ENCODE measurements at places on chromosomes 1 and 21.

- DNase-seq: no peak
These were observed 54.1 kb downstream of the B3GALT5 start for GRCh38 chr21:39666681-39667315.

GRCh38 chr1:155499953-155500639 is 62.5 kb downstream of the ASH1L start:
- DNase-seq: no peak

- DNase-seq: peak; percentile 39
These were observed 57.3 kb downstream of the ZNF644 start for GRCh38 chr1:90964444-90965035.

GRCh38 chr1:54377040-54377691 is 29.0 kb downstream of the SSBP3 start:
- no peak for DNase-seq

- no peak for DNase-seq
These were observed 132.3 kb downstream of the TOMM20 start for GRCh38 chr1:234996245-234996757.

GRCh38 chr1:184972315-184973055 is 1.8 kb downstream of the NIBAN1 start:
- no peak for DNase-seq

- DNase-seq: no peak
These were observed 92.3 kb downstream of the ST6GALNAC5 start for GRCh38 chr1:76959556-76959955.

- DNase-seq: no peak
These were observed 76.9 kb upstream of the PGBD5 start for GRCh38 chr1:230502996-230503395.

- DNase-seq: no peak
These were observed 45.4 kb downstream of the KCND3 start for GRCh38 chr1:111943846-111944749.

DNA sequence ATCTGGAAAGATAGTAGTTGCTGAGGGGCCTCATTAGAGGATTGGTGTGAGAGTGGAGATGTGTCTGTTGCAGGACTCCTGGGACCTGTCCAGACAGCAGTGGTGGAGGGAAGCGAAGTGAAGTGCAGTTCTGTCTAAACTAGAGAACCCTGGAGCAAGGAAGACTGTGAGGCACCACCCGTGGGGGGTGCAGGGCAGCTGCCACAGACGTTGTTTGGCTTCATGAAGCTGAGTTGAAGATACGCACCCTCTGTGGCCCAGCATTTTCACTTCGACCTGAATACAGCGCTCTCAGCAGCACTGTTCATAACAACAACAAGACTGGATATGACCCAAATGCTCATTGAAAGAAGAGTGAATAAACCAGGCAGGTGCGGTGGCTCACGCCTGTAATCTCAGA is 29.3 kb downstream of the ABCG1 start:
- DNase-seq: no peak

GRCh38 chr1:16279186-16279585 is 42.2 kb upstream of the CPLANE2 start:
- no peak for DNase-seq

DNA sequence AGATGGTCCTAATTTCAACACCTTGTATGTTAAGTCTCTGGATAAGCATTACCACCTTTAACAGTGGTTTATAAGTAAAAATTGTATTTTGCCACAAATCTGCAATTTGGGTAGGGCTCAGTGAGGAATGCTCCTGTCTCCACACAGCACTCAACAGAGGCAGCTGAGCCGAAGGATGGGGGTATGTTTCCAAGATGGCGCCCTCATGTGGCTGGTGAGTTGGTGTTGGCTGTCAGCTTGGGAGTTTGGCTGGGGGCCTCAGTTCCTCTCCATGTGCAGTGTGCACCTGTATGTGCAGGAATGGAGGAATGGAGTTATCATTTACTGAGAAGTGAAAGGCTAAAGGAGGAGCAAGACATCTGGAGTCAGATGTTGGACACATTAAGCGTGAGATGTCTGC is 136.8 kb downstream of the GABPA start:
- DNase-seq: no peak

DNA sequence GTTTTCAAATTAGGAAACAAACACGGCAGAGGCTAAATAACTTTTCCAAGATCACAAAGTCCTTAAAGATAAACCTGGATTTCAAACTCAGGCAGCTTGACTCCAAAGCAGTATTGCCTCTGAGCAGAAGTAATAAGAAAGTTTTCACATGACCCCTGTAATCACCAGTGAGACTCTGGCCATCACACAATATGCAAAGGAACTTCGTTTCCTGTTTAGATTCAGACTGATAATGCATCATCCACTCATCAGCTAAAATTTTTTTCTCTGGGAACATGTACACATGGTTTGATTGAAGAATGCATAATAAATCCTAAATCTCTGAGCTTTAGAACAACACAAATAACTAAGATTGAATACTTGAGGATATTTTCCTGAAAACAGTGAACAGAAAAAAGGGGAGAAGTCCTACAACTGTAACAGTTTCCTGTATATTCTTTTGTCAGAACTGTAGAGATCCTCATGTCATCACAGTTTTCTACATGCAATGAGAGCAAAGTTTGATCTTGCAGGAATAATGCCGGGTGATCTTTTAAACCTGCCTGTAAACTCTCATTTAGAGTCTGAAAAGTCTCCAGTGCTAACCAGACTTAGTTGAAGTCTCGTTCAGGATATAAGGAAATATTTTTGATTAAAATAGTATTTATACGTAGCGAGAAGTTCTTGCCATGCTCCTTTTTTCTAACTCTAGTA is 225.3 kb downstream of the SPATA17 start:
- no peak for DNase-seq

DNA sequence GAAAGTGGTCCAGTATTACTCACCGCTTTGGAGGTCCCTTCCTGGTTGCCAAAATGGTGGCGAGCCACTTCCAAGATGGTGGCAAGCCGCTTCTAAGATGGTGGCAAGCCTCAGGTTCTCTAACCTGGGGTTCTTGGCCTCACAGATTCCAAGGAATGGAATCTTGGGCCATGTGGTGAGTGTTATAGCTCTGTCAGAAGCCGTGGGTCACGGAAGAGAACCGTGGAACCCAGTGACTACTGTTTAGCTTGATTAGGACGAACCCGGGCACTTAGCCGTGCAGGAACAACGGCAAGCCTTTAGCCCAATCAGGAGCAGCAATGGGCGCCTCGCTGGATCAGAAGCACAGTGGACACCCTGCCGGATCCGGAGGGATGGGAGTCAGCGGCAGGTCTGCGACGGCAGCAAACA is 356.2 kb upstream of the TMPRSS15 start:
- DNase-seq: no peak

- DNase-seq: no peak
These were observed 356.4 kb downstream of the DISC1 start for GRCh38 chr1:231982871-231983587.

GRCh38 chr1:159918352-159919200 is 6.7 kb downstream of the TAGLN2 start:
- DNase-seq: no peak

- DNase-seq: no peak
These were observed 9.5 kb upstream of the GPR153 start for GRCh38 chr1:6270401-6270800.

GRCh38 chr1:47991673-47992072 is 5.5 kb downstream of the TRABD2B start:
- DNase-seq: no peak

DNA sequence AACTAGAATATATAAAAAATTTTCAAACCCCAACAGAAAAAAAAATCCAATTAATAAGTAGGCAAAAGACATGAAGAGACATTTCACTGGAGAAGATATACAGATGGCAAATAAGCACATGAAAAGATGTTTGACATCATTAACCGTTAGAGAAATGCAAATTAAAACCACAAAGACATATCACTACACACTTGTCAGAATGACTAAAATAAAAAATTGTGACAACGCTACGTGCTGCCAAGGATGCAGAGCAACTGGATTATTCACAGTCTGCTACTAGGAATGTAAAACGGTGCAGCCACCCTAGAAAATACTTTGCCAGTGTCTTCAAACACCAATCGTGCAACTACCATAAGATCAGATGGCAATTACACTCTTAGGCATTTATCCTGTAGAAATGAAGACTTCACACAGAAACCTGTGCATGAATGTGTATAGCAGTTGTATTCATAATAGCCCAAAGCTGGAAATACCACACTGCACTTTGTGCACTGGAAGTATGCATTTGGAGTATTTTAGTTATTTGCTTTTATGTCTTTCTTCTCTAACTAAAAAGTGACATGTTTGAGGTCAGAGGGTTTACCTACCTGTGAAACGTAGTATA is 75.3 kb upstream of the PALMD start:
- no peak for DNase-seq

DNA sequence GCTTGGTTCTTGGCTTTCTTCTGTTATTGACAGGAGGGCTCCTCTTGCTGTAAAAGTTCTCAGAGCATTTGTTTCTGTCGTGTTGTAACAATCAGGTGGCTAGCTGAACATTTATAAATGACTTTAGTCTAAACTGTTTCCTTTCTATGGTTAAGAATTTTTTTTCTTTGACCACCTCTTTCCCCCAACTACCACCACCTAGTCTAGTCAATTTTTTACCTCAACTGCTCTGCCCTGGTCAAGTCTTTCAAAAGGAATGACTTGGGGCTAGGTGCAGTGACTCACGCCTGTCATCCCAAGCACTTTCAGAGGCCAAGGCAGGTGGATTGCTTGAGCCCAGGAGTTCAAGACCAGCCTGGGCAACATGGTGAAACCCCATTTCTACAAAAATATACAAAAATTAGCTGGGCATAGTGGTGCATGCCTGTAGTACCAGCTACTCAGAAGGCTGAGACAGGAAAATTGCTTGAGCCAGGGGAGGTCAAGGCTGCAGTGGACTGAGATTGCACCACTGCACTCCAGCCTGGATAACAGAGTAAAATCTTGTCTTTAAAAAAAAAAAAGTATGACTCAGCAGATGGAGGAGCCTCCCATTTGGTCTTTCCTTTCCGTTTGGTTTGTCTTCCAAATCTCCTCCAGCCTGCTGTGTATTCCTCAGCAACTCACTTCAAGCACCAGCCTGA is 40.7 kb downstream of the MAP3K21 start:
- no peak for DNase-seq

- no peak for DNase-seq
These were observed 28.0 kb upstream of the USP25 start for GRCh38 chr21:15701830-15702229.

DNA sequence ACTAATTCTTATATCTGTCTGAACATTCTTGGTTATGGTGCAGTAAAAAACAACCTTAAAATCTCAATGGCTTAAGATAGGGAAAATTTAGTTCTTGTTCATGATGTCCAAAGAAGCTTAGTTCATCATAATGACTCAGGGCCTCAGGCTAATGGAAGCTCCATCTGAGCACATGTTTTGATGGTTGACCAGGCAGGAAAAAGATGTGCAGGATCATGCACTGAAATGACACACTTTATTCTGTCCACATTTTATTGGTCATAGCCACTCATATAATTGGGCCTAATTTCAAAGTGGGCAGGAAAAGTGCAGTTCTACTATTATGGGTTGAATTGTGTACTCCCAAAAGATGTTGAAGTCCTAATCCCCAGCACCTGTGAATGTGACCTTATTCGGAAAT is 198.2 kb downstream of the CENPF start:
- no peak for DNase-seq

DNA sequence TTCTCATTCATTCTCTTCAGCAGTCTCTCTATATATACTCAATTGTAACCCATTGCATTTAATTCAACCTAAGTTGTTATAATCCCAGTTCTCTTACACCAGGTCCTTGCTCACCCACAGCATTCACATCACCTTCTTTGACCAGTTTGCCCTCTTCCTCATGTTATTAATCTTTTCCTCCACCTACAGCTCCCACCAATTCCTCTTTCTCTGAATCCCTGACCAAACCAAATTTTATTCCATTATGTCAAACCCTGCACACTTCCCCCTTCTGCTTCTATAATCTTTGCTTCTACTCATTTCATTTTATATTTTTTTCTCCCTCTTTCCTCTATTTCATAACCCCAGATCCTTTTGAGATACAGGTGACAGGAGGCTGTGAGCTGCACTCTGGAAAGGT is 1.4 kb downstream of the CD1A start:
- no peak for DNase-seq

- peak; percentile 40 for DNase-seq
These were observed 1.4 kb downstream of the WDR26 start for GRCh38 chr1:224433041-224433691.

DNA sequence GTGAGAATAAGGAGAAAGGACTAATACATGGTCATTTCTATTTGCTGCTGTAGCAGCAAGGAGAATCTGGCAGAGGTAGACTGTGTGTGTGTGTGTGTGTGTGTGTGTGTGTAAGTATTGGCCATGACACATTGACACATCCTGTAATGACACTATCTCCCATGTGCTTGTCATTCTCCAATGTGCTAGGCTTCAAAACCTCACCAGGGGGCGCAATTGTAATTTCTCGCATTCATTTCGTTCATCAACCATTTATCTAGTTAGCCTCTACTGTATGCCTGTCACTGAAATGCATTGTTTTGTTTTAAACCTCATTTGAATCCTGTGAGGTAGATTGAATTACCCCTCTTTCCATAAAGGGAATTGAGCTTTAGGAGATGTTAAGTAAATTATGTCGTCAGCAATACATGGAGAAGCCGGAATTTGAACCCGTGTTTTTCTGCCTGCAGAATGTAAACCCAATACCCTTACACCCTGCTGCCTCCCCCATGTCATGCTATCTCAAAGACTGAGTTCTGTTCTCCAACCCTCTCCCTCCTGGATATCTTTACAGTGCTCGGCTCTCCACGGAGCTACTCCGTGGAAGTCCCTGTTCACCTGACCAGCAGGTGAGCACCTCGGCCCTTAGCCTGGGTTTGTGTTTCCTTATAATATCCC is 100.8 kb downstream of the UCK2 start:
- peak; percentile 69 for DNase-seq

DNA sequence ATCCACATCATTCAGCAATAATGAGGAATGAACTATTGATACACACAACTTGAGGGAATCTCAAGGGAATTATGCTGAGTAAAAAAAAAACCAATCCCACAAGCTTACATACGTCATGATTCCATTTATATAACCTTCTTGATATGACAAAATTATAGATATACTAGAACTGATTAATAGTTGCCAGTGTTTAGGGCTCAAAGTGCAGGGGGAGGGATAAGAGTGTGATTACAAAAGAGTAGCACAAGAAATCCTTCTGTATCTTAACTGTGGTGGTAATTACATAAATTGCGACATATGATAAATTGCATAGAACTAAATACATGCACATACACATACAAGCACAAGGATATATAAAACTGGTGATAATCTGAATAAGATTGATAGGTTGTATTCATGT is 13.5 kb downstream of the DIRAS3 start:
- DNase-seq: no peak

GRCh38 chr1:57470036-57470435 is 46.2 kb upstream of the DAB1 start:
- no peak for DNase-seq

DNA sequence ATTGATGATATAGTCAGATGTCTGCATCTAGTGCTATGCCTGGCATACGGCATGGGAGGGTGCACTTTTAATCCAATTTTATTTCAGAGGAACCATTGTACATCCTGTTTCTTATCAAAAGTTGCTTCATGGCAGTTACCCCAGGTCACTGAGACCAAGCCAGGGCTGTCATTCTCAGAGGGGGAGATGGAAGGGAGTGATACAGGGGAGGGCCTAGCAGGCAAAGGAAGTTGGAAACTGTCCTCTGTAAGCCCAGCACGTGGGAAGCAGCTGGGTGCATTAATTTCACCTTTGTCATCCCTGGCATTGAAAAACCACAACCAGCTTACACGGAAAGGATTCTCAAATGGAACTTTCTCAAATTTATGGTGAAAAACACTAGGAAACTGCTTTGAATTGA is 458.7 kb upstream of the ADAMTS5 start:
- DNase-seq: no peak

Data from Kasumi-1 (cell line).